ENCODE measurements at places on chromosomes 4 and X.

DNA sequence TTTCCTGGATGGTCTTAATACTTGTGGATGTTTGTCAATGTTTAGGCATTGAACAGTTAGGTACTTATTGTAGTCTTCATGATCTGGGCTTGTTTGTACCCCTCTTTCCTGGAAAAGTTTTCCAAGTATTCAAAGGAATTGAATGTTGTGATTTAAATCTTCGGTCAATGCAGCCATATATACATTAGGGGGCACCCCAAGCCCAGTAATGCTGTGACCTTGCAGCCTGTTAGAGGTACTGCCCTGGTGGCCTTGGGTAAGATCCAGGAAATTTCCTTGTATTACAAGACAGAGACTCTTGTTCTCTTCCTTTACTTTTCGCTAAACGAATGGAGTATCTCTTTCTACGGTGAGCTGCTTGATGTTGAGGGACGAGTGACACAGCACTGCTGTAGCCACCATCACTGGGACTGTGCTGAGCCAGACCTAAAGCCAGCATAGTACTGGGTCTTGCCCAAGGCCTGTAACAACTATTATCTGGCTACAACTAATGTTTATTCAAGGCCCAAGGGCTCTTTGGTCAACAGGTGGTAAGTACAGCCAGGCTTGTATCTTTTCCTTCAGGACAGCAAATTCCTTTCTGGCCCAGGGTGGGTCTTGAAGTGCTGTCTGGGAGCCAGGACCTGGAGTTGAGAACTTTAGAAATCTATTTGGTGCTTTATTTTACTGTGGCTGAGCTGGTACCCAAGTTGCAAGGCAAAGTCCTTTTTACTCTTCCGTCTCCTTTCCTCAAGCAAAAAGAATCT is 118.3 kb upstream of the ATOH1 start:
- no peak for DNase-seq

DNA sequence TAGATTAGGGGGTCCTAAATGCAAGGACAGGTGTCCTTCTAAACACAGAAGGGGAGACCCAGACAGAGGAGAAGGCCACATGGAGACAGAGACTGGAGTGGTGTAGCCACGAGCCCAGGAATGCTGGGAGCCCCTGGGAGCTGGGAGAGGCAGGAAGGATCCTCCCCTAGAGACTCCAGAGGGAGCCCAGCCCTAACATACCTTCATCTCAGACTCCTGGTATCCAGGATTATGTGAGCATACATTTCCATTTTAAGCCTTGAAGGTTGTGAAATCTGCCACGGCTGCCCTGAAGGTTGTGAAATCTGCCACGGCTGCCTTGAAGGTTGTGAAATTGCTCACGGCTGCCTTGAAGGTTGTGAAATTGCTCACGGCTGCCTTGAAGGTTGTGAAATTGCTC is 148.4 kb downstream of the ASMT start:
- DNase-seq, result no peak

GRCh38 chrX:94854251-94854650 is 1180.2 kb downstream of the FAM133A start:
- DNase-seq, result no peak

DNA sequence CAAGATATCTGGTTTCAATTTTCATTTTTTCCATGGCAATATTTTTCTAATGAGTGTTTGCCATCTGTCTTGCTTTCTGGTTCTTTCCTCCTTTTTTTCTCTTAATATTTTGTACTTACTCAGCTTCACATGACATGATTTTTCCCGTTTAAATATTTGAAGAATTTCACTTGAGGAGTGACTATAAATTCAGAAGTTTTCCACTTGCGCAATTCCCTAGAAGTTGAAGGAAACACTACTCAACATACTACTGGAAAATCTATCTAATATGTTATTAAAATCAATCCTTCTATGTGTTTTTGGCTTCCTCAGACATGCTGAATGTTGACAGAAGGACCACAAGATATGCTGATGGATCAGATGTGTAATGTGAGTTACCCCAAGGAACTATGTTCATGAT is 36.8 kb upstream of the BANK1 start:
- no peak for DNase-seq

DNA sequence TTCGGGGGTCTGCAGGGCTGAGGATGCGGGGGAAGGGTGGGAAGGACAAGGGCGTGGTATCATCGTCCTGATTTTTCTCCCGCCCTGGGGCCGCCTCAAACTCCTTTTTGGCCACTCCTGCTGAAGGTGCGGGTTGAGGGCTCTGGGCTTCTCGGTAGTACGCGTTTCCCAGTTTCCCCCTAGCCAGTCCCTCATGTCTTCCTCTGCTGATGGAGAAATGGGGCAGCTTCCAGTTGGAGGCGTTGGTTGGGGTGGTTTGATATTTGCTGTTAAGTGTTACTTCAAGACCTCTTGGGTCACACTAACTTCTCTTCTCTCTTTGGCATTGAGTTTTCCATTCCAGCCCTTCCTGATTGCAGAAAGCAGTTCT is 482 bp downstream of the GSTCD start:
- no peak for DNase-seq

DNA sequence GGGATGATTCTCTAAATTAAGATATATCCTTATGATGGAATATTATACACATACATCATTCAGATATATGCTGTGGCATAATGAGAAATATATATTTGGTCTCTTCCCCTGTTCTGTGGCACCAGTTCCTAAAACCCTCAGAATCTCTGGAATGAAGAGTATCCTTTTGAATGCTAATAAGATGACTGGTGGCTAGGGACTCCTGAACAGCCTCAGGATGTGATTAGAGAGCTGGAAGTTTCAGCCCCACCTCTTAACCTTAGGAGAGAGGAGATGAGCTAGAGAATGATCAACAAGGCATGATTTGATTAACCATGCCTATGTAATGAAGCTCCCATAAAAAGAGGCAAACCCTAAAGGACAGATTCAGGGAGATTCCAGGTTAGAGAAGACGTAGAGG is 632.0 kb downstream of the IQCM start:
- no peak for DNase-seq

DNA sequence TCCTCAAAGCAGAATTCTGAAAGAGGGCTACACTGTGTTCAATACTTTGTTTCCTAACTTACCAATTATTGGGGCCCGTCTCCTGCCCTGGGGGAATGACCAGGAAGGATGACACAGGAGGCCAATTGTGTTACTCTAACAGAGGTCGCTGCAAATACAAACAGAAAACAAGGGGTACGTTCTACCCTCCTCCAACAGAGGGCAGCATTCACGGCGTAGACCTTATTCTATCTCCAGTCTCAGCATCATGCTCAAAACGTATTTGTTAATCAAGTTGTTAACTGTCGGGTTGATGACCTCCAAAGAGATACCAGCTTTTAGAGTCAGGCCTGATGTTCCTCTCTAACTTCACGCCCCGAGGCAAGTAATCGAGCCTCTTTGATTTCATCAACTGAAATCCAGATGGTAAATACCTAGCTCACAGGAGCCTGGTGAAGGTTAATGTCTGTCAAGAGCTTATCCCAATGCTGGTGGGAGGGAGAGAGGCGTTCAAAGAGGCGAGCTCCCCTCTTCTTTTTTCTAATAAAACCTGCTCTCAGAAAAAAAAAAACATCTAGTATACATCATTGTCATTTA is 181.0 kb upstream of the KCNIP4 start:
- DNase-seq, result no peak

DNA sequence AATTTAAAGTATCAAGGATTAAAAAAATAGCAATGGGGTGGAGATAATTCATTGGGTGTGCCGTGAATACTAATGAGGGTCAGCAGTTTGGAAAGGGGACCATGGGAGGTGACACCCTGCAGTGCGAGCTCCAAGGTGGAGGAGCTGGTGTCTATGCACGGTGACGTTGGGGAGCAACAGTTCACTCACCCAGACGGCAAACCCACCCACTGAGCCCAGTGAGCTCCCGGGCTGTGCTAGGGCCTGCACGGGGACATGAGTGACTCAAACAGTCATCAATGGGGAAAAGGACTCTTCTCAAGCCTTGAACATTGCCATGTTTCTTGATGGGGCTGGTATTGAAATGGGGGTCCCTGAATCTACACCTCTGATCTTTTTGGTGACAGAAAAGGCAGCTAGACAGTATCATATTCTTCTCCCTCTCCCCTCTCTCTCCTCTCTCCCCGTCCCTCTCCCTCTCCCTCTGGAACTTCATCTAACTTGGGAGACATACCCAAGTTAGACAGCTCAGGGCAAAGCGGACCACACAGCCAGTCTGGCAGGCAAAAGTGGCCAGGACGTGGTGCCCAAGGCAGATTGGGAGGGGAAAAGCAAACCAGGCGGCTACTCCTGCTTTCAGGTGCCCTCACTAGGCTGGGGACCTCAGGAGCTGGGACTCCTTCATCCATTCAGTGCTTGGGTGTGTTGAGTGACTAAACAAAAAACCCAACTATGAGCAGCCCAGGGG is 26.3 kb upstream of the PPP2R2C start:
- DNase-seq, result no peak

- DNase-seq, result no peak
Measured at GRCh38 chr4:98557194-98557892, 101.1 kb downstream of the TSPAN5 start.

DNA sequence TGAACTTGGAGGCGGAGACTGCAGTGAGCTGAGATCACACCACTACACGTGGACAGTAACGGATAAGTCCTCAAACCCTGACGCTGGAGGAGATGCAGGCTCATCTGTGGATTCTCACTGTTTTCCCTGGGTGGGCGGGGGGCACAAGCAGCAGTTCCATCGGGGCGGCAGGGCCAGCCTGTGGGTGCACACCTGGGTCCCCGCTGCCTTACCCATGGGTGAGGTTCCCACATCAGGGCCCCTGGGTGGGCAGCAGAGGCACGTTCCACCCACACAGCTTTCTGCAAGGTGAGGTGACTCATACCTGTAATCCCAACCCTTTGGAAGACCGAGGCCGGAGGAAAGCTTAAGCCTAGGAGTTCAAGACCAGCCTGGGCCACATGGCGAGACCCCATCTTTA is 56.6 kb upstream of the MXD4 start:
- DNase-seq, result no peak

DNA sequence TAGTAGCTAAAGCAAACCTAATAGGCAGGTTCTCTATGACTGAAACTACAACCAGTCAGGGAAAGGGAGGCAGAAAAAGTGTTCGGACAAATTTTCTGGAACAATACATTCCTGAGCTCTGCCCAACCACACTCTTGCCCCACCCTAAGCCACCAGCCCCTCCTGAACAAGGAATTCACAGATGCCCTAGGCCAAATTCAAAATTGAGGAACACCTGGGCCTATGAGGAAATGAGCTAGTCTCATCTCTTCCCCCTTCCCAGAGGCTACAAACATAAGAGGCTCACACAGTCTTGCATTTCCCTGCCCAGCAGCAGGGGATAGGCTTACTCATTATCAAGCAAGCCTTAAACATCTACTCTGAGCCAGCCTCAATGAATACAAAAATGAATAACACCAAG is 284.7 kb downstream of the ZNF674 start:
- DNase-seq, result no peak

DNA sequence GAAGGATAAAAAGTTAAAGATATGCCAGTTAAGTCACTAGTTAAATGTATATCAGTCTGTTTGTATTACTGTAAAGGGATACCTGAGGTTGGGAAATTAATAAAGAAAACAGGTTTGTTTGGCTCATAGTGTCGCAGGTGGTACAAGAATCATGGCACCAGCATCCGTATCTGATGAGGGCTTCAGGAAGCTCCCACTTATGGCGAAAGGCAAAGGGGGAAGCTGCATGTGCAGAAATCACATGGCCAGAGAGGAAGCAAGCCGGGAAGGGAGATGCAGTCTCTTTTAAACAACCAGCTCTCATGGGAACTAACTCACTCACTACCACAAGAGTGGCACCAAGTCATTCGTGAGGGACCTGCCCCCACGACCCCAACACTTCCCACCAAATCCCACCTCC is 91.9 kb upstream of the SH3RF1 start:
- no peak for DNase-seq

- DNase-seq, result no peak
Measured at GRCh38 chr4:7537853-7538400, 103.2 kb upstream of the PSAPL1 start.

GRCh38 chr4:141540643-141541042 is 95.7 kb upstream of the IL15 start:
- DNase-seq, result no peak

GRCh38 chr4:6228158-6229067 is 28.1 kb upstream of the JAKMIP1 start:
- DNase-seq, result no peak

DNA sequence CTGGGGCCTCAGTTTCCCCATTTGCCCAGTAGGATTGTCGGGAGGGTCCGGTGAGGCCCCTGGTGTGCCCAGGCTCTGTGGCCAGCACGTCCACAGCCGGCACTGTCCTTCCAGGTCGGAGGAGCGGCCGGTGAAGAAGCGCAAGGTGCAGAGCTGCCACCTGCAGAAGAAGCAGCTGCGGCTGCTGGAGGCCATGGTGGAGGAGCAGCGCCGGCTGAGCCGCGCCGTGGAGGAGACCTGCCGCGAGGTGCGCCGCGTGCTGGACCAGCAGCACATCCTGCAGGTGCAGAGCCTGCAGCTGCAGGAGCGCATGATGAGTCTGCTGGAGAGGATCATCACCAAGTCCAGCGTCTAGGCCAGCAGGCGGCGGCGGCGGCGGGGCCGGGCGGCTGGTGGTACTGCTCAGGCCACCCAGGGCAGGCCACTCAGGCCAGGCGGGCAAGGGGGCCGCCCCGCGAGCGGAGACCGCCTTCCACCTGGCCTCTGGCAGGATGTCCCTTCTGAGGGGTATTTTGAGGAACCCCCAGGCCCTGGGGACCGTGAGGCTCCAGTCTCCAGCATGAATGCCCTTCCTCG is 6.7 kb downstream of the MSANTD1 start:
- DNase-seq, result no peak

DNA sequence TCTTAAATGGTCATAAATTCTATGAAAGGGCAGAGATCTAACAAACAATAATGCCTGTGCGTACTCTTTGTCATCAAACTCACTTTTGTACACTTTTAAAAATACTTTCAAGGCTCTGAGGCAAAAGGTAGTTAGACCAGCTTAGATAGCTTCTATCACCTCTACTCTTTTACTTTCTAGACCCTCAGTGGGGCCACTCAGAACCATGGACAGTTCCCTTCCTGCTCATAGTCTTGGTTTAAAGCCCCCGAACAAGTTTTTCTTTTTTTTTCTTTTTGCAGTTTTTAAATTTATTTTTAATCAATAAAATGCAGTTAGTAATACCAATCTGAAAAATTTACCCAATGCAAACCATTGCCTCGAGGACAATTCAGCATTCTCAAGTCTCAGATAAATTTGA is 460.5 kb upstream of the CNKSR2 start:
- DNase-seq, result no peak

GRCh38 chr4:3367866-3368265 is 73.9 kb upstream of the HGFAC start:
- no peak for DNase-seq

- DNase-seq, result no peak
Measured at GRCh38 chr4:71206763-71207162, 132.1 kb upstream of the SLC4A4 start.

- no peak for DNase-seq
Measured at GRCh38 chrX:18828832-18829404, 121.5 kb downstream of the PPEF1 start.

All from CD8-positive, alpha-beta T cell (primary cell).